ENCODE measurements at places on chromosomes 5 and 9. TPM values are rescaled to one million over a fixed set of nuclear protein-coding genes. Genes with fewer than 3 reads are reported as not detected.

DNA sequence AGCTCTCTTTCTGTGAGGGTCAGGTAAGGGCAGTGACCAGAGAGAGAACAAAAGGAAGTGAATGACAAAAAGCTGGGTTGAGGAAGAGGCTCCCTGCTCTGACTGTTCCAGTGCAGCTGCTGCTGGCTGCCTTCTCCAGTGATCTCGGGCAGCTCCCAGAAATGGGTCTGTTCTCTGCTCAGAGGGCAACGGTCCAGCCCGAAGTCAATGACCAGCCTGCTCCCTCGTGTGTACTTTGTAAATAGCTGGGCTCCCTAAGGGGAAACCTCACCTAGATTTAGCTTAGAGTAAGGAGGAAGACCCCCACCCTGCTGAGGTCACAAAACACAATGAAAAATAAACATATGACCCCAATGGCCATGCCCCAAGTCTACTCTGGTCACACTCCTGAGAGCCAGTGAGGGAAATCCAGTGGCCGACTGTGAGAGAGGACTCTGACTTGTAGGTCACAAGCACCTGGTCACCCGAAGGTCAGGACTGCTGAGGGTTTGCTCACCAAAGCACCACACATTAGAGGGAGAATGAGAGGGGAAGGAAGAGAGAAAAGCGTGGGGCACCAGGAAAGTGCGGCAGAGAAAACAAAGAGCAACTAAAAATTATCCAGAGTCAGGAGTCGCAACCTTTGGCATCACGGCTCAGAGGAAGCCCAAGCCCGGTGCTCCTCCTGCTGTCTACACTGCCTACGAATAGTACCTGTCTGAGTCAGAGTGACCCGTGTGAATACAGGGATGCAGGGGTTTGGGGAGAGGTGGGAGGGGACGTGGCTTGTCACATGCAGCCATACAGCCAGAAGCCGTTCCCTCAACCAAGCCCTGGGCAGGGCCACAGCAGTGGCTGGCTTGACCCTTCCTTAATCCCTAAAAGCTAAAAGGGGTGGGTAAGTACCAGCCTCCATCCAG is 19.8 kb downstream of the NIPAL4 start:
- DNase-seq = no peak

- DNase-seq = no peak
These were observed 10.8 kb downstream of the SDHA start for GRCh38 chr5:228886-229285.

DNA sequence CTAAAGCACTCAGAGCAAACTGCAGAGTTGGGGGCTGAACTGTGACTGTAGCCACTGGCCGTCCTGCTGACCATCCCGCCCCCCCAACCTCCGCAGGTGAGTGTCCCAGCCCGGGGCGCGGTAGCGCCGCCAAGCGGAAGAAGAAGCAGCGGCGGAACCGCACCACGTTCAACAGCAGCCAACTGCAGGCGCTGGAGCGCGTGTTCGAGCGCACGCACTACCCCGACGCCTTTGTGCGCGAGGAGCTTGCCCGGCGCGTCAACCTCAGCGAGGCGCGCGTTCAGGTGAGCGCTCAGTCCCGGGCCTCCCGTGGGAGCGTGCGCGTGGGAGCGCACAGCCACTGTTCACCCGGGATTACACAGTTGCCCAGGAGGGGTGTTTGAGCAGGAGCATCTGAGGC is 33.7 kb downstream of the PTGES start:
- DNase-seq = no peak

PITX1 gene
- total RNA-seq = 4.6 TPM

CCDC107 gene
- 7.3 TPM for total RNA-seq
